ENCODE measurements at places on chromosomes 4 and X.

DNA sequence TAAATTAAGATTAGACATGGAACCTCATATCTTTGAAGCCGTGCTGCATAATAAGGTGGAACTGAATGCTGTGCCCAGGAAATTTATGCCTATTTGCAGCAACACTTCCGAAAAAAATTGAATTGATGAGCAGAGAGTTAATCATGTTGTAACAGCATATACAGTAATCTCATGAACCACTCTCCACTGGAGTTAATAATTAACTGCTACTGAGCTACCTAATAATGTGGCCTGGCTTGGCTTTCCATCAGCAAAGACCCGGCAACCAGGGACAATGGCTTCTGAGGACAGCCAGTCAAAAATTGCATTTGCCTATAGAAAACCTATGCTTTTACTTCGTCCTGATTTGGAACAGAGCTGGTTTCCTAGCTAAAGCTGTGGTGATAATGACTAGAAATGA, 63.8 kb upstream of the GATB start:
- no peak for DNase-seq

- DNase-seq, result no peak
These were observed 24.3 kb upstream of the PAK3 start for GRCh38 chrX:111071542-111072277.

DNA sequence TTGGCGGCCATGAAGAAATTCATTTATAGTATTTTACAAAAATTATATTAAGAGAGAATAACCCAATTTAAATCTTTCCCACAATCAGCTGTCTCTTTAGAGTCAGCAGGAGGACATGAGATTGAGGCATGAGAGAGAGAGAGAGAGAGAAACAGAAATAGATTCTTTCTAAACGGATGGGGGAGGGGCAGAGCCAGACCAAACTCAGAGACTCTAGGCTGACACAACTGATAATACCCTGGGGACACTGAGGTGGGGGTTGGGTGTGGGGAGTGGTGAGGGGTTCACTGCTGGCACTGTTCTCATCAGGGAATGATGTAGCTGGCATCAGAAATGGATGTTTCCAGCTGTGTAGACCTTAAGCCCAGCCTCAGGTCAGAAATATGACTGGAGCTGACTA, 20.5 kb upstream of the HOPX start:
- no peak for DNase-seq

GRCh38 chr4:6926081-6926480, 16.5 kb downstream of the TBC1D14 start:
- DNase-seq, result no peak

DNA sequence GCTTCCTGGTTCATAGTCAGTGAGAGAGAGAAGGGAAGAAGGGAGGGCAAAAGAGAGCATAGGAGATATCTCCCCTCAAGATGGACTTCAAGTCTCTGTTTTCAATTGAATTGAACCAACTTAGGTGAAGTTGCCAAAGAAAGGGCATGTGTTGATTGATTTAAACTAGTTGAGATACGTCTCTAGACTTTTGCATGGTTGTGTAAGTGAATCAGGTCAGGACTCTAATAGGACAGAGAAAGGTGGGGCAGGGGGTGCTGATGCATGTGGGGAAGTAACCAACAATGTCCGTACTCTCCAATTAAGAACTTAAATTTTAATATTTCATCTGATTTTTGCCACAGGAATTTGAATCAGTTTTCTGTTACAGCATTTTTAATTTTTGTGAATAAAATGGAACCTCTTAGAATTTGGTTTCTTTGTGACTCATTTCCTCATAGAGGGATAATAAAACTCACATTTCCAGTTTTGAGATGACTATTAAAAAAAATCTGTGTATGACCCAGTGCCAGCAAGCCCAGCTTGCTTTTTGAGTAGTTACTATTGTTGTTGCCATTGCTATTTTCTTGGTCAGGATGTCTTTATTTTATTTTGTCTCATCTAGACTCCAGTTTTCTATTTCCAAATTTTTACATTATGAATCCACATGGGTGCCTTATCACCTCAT, 37.3 kb downstream of the SLIT2 start:
- no peak for DNase-seq

DNA sequence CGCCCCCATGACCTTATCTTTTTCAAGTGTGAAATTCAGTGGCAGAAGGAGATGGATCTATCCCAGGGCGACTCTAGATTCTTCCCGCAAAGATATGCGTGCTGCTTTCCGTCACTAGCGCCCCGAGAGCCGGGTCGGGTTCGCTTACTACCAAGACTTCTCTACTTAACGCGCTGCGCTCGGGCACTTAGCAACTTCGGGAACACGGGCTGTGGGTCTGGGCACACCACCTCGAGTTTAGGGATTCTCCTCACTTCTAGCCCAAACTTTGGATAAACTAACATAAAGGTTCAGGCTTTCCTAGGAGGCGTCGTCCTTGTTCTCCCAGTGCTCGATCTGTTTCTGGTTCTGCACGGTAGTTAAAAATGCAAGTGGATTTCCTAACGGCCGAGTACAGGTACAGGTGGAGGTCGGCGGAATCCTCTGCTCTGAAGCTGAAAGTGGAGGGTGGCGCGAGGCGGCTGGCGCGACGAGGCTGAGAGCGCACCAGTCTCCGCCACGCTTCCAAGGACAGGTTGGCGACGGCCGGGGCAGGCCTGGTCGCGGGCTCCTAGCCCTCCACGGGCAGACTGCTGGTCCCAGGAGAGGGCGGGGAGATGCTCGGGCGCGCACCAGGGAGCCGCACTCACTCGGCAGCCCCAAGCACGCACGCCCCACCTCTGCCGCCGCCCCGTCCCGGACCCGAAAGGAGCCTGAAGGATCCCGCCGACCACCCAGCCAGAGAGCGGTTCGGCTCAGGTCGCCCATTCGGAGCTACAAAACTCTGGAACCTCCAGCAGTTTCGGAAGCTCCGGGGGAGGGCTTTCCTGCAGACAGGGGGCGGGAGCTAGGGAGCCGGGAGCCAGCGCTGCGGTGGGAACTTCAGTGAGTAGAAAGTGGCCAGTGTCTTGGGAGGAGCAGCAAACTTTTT, 100.8 kb upstream of the TENM3 start:
- DNase-seq, result no peak

- peak; percentile 61 for DNase-seq
These were observed 4.1 kb downstream of the SH3BP2 start for GRCh38 chr4:2796849-2797544.

DNA sequence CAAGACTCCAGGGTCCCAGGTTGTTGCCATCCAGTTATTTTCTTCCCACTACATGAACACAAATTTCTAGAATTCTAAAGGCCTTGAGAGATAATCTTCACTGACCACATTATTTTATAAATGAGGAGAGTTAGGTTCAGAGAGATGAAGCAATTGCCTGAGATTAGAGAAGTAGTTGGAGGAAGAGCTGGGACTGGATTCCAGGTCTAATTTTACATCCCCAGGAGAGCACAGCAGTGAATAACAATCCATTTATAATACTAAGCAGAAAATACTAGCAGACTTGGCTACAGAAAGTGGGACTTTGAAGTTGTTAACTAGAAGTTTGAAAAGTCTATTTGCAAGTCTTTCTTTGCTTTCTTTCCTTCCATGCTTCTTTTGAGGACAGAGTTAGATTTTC, 231.3 kb upstream of the S100G start:
- no peak for DNase-seq

Data from activated effector memory CD4-positive, alpha-beta T cell treated with anti-CD3 and anti-CD28 coated beads, Interleukin-2, amount 50 U/mL, for 16 hours (primary cell).